ENCODE measurements at places on chromosomes 2 and 18.

DNA sequence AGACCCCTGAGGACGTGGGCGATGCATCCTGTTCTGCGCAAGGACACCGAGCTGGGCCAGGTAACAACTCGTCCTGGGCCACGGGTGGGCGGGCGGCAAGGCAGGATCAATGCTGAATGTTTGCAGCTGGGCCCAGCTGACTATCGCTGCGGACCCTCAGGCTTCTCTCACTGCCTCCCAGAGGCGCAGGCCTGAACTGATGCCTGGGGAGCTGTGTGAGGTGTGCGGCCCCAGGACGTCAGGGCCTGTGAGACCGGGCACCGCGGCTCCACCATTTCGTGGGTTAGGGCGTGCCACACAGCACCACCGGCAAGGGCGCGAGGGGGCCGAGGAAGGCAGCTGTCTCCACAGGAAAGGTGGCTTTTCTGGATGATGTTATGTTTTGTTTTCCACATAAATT is 307.4 kb downstream of the NDUFA10 start:
- no peak for DNase-seq

DNA sequence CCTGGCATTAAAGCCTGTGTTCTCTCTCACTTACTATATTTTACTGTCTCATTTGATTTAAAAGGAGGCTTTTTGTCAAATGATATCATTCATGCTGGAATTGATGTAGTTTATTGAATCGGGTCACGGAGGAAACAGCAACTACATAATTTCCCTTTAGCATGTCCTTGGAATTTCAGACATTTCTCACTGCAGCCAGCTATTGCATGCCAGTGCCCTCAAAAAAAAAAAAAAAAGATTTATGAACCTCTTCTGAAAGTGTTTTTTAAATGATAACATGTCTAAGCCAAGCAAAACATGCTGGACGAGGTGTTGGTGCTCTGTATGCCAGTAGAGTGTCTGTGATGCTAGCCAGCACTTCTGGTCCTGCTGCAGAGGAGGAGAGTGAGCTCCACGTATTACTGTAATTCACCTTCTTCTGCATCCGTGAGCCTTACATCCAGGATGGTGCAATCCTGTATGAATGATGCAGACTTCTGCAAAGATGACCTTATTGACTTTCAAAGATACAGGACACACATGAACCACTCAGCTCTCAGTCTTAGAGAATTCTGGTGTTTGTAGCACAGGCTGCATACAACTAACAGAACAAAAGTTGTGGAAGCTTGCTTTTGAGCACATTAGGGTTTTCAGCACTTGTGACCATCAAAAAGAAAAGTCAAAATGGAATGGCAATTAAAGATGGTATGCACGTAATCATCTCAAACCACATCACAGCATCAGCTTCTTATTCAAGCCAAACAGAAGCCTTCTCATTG is 31.1 kb downstream of the UGP2 start:
- DNase-seq, result no peak

DNA sequence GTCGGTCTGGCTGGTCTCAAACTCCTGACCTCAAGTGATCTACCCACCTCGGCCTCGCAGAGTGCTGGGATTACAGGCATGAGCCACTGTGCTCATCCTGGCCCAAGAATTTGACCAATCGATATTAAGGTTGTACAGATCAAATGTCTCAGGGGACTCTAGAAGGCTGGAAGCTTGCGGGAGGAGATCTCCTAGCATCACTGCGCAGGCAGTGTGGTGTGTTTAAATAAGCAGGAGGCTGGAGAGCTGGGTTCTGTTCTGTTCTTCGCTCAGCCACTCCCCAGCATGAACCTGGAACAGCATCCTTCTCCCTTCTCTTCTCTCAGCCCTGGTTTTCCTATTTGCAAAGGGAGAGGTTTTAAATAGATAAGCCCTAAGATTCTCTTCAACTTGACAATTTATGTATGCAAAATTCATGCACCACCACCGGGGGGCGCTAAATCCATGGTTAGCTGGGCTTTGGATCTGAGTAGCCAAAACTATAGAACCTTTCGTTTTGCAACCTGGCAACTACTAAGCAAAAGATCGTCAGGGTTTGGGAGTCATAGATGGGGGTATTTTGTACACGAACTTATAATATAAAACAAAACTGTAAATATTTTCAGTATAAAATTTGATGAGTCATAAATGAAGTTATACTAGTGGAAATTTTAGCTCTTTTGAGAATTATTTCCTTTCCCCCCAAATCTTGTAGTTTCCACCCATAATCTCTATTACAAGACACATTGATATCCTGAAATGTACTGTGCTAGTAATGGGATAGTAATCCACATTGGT is 60.6 kb downstream of the SLC16A14 start:
- DNase-seq, result peak; percentile 55

GRCh38 chr2:85278361-85278760 is 49.4 kb downstream of the TGOLN2 start:
- DNase-seq, result no peak

GRCh38 chr18:58338961-58339592 is 289.8 kb downstream of the ALPK2 start:
- no peak for DNase-seq

- DNase-seq, result no peak
Observed at GRCh38 chr2:24420373-24420772, 60.0 kb upstream of the ITSN2 start.

DNA sequence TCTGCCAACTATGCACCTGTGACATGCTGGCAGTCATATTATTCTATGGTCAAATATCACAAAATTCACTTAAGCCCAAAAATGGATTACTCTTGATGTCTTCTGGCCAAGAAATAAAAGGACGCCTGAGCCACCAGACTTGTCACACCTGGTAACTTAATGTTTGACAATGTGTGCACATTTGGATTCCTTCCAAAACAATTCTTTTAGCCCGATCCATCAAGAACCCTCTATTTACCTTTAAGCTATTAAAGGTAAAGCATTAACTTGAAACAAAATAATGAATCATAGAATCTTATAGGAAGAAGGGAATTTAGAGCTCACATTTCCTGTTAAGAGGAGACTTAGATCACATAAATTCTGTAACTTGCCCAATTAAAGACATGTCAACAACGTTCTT is 46.5 kb upstream of the NFU1 start:
- DNase-seq, result no peak

DNA sequence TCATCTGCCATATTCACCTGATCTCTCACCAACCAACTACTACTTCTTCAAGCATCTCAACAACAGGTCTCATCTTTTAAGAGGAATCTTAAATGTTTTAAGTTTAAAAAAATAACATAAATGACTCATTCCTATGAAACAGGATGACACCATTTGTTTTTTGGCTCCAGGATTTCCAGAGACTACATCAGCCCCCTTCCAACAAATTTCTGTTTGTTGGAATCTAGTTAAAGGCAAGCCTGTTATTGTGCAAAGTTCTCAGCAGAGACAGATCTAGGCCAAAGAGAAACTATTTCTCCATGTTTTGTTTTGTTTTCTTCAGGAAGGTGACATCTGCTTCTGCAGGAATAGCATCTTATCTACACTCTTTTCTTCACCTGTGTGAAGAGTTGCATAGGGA is 204.8 kb upstream of the SH3BP4 start:
- no peak for DNase-seq

DNA sequence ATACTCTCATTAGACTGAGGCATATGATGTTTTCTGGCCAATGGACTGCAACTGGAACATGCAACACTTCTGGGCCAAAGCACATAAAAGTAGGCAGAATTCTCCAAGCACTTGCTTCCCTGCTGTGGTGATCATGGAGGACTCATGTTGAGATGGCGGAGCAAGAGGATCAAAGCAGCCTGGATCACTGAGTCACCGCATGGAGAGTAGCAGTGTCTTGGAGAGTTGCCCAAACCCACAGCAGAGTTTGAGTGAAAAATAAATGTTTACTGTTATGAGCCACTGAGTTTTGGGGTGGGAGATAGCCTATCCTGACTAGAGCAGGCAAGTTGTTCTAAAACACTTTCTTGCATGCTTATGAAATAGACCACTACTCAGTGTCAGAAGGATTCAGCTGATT is 359.5 kb downstream of the ZNF521 start:
- no peak for DNase-seq

DNA sequence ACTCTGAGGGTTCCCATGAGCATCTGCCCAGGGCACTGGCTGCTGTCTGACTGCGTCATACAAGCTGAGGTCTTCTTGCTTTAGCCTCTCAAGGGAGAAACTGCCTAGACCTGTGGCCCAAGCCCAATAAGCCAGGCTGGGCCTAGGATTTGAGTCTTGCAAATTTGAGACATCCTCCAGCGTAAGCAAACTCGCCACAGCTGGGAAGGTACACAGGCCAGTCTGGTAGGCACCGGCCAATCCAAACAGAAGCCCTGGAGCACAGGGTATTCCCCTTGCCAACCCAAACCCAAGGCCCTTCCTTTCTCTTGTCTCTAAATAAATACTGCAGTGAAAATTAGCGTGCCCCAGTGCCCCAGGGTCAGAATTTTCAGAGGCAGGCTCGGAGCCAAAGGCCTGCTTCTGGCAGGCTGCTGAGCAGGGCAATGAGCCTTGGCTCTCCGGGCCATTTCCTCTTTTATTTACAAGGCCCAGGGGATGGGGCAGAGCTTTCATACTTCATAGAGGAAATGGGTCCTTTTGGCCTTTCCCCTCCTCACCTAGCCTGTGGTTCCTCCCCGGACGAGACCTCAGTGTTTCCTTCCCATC is 33.3 kb downstream of the POLR1A start:
- no peak for DNase-seq

- no peak for DNase-seq
Observed at GRCh38 chr2:122028371-122029100, 273.1 kb downstream of the TSN start.

- peak; percentile 24 for DNase-seq
Observed at GRCh38 chr2:204948024-204948763, 402.9 kb downstream of the PARD3B start.

DNA sequence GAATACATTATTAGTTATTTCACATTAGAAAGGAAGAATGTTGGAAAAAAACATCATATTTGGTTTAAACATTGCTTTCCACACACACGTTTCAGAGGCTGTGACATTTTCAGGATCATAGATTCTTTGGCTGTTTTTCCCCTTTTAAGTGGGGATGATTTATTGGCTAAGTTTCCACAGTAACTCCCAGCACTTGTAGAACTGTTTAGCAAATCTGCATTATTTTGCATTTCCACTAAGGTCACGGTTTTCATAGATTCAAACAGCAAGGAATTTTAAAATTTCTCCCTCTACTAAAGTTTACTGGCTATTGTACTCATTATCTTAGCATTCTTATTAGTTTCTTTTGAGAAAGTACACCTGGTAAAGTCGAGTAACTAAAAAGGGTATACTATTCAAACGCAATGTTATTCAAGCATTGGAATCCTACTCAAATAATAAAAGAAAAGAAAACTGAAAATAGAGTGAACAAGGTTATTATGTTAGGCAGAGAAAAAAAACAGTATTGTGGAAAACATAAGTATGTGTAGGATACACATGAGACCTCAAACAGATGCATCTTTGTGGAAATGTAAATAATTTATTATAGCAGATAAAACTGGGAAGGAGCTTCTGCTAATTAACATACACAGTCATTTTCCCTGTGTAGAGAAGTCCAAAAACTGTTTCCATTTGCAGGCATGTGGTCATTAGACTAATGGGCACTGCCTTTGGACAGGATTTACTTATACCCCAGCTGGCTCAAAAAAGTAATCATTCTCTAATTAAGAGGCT is 633.8 kb downstream of the NRXN1 start:
- DNase-seq, result no peak

DNA sequence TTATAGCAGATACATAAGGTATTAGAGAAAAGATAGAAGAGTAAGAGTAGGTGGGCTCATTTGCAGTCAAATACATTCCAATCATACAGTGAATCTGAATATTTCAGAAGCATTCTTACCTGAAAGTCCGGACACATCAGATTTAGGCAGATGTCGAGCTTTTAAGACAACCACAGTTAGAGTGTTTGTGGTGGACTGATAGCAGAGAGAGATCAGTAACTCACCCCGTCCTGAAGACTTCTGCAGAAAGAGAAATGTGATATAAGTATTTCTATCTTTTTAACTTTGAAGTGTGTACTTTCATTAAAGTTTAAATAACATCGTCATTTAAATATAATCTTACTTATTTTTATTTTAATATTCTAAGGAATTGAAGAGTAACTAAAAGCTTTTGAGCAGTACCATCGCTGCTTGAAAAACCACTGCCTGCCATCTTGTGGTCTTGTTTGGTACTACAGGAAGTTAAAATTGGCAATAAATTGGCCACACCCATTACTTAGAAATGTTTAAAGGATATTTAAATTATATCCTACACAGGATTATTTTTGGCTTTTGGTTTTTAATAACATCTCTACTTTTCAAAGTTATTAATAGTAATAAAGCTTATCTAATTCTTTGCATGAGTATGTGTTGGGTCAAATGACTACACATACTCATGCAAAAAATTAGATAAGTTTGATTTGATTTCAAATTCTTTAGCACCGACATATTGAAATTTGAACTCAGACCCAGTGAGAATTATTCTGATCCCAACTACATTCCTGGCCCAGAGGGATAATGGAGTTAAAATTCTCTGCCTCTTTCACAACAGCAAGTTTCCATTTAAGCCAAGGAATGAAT is 5.5 kb downstream of the SYT4 start:
- no peak for DNase-seq

GRCh38 chr2:150732064-150732463 is 244.6 kb upstream of the RND3 start:
- DNase-seq, result no peak

DNA sequence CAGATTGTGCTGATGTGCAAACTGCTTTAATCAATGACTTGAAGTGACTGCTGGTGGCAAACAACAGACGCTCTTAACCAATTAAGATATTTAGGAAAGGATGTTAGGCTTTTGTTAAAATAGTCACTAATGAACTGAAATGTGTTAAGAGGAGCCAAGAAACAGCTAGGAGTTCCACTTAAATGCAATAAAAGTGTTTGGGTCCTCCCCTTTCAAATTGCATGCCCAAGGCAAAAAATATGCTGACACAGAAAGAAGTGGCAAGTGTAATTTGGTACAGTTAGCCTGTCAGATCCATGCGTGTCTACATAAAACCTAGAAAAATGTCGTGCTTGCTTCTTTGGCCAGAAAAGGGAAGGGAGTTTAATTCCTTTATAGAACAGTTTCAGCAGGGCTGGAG is 61.9 kb downstream of the XRCC5 start:
- no peak for DNase-seq

DNA sequence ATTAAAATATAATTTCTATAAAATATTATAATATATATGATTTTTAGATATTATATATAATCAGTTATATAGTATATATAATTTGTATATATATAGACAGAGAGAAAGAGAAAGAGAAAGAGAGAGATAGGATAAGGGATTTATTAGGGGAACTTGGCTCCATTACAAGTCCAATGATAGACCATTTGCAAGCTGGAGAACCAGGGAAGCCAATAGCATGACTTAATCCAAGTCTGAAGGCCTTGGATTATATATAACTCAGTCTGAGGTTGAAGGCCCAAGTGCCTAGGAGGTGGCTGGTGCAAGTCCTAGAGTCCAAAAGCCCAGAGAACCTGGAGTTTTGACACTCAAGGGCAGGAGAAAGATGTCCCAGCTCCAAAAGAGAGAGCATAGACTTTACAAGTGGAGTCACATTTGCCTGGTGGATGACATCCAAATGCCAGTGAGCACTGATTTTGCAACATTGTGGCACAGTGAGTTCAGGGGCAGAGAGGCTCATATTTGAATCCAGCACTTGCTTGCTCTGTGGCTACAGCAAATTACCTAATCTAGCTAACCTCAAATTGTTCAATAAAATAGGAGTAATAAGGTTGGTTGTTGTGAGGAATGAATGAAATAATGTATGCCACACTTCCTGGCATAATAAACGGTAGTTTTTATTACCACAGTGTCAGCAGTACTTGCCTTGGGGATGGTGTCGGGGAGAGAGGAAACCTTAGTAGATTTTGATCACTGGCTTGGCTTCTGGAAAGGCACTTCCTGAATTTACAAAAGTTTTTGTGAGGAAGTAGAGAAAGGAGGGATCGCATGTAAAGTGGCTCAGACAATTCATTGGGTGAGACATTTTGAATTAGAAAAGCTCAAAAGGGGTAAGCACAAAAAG is 69.6 kb upstream of the CD28 start:
- no peak for DNase-seq

All from central memory CD4-positive, alpha-beta T cell (primary cell).